ENCODE measurements at places on chromosomes 6 and 20.

- DNase-seq: no peak
These were observed 121.1 kb downstream of the TRIM27 start for GRCh38 chr6:28802417-28803336.

GRCh38 chr6:54076159-54076789, 35.0 kb upstream of the MLIP start:
- no peak for DNase-seq

- DNase-seq: no peak
These were observed 214.8 kb upstream of the CEP162 start for GRCh38 chr6:84442208-84442607.

DNA sequence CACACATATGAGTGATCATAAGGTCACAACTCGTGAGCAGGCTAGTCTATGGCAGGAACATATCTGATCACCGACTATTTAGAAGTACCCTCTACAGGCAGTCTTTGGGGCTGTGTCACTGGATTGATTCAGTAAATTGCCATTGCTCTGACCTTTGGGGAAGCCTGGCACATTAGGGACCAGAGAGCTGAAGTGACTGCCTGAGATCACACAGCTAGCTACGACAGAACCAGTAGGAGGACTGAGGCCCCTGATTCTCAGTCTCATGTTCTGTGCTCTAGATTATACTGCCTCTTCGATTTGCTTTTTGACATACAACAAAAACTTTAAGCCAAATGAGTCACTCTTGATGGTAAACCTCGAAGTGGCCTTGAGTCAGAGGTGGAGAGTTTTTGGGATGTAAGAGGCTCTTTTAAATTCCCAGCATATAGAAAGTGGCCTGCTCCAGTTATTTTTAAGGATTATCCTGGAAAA, 247.5 kb upstream of the SUPT3H start:
- no peak for DNase-seq

- no peak for DNase-seq
These were observed 236.5 kb upstream of the FOXQ1 start for GRCh38 chr6:1075444-1075843.

DNA sequence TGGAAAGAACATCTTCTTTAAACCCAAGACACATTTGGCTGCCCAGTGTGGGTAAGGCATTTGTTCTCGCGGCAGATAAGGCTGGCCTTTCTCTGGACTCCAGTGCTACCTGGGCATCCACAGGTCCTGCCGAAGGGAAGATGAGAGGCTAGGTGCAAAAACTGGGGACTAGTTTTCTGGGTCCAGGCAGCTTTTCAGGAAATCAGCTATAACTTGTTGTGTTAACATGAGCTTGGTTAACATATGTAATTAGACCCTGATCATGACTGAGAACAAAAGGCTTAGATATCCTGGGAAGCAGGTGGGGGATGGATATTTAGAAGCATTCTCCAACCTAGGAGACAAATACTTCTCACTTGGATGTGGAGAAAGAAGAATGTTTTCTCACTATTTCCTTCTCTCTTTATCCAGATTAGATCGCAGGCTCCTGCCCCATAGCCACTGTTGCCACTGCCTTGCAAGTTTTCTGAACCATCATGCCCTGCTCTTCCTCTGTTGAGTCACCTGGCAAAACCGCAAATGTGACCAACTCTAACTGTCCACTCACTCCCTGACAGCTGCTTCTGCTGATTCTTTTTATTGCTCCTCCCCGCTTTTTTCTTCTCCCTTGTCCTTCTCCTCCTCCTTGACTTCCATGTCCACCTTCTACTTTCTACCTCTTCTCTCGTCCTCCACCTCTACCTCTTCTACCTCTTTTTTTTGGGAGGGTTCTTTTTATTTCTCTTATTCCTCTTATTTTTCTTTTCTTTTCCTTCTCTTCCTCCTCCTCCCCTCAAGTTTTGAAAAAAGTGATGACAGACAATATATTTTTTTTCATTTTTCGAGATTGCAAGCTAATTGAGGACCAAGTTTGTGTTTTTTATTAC, 258.1 kb downstream of the UTRN start:
- DNase-seq: no peak

DNA sequence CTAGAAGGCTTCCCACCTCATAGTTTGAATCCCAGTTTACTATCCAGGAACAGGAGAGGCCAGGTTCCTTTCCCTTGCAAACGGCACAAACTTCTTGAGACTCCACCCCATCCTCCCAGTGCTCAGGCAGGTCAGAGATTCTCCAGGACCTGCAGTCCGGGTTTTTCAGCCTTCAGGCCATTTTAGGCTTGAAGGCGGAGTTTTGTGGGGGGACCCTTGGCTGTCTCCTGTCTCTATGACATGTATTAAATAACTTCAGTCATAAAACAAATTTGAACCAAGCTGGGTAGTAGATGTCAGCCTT, 230.1 kb downstream of the NFATC2 start:
- DNase-seq: no peak

DNA sequence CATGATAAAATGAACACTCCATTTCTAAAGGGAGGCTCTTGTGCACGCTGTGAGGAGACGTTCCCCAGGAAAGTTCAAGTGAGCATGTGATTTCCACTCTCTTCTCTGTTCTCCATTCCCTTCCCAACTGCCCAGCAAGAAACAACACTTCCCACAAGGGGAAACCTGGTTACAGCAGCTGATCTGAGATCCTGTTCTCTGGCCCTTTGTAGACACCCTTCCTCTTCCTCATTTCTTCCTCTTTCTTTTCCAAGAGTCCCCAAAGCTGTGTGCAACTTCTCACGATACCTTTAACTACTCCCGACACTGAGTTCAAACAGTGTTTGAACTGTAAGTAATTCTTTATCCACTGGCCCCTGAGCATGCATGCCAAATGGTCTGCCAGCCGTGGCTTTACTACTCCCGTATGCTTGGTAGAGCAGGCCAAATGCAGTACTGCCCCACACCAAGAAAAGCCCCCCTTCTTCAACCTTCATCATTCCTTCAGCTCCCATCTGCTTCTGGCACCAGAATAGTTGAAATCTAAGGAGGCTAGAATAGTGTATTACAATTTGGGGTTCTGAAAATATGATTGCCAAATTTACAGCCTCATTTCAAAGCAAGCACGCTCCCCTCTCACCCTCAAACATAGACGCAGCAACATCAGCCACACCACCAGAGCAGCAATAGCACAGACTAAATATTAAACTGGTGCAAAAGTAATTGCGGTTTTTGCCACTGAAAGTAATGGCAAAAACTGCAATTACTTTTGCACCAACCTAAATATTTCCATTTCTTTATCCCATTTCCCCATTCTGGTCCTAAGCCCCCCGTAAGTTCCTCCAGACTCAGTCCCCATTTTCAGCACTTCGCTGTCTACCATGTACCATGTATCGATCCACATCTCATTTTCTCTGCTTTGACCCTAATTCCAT, 4.3 kb downstream of the HLA-DMB start:
- DNase-seq: no peak

DNA sequence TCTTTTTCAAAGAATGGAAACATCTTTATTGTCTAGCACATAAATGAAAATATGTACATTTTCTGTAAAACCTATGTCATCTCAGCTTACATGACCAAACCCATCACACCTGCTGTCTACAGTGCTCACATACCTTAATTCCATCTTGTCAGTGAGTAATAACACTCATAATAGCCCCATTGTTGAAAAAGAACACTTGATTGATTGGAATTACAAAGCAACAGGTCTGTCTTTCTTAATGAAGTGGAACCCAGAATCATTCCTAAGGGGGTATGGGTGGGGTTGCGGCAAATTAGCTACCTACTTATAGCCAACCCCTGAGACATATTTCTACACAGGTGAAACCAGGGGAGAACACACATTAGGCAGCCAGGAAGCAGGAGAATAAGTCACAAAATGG, 20.2 kb downstream of the ADGRF4 start:
- DNase-seq: no peak

All from stimulated activated CD4-positive, alpha-beta T cell treated with anti-CD3 and anti-CD28 coated beads, Interleukin-4, amount 100 ng/mL, for 1 hour (primary cell).